A673 (cell line): ENCODE measurements at places on chromosomes 7 and 10.

DNA sequence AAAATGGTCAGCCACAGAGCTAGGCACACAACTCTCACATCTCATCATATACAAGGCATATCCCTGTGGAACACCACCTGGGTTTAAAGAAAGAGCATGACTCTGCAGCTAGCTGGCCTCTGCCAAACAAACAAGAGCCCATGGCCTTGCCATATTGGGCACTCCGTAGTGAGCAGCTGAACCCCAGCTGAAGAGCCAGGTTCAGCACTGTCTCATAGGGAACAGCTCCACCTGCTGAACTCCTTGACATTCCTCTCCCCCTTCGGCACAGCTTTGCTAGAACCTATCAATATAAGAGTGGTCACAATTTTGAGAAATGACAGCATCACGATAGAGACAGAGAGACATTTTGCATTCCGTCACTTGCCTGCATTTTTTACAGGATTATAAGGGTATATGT, 20.0 kb downstream of the SORCS1 start:
- DNase-seq: peak; percentile 30

GRCh38 chr10:6053816-6054631, 8.1 kb downstream of the IL2RA start:
- DNase-seq: no peak

DNA sequence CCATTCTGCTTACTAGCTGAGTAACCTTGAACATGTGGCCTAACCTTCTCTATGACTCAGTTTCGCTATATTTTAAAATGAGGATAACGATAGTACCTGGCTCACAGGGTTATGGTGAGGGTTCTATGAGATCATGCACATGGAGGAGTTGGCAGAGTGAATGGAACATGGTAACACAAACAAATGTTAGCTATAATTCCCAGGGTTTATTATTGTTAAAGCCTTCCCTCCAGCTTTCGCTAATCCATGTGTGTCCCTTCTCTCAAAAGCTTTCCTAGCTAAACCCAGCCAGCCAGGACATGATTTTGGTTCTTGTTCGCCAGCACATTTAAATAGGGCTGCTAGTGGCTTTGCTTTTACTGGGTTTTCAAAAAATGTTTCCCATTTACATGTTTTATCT, 361.0 kb upstream of the NFE2L3 start:
- DNase-seq: no peak

- no peak for DNase-seq
These were observed 22.4 kb downstream of the NKX6-2 start for GRCh38 chr10:132763545-132763944.

GRCh38 chr10:99912041-99912440, 97.7 kb downstream of the DNMBP start:
- DNase-seq: no peak

- DNase-seq: no peak
These were observed 461.9 kb downstream of the SORCS3 start for GRCh38 chr10:105102977-105103376.

- no peak for DNase-seq
These were observed 1.3 kb upstream of the HIP1 start for GRCh38 chr7:75739796-75740672.

DNA sequence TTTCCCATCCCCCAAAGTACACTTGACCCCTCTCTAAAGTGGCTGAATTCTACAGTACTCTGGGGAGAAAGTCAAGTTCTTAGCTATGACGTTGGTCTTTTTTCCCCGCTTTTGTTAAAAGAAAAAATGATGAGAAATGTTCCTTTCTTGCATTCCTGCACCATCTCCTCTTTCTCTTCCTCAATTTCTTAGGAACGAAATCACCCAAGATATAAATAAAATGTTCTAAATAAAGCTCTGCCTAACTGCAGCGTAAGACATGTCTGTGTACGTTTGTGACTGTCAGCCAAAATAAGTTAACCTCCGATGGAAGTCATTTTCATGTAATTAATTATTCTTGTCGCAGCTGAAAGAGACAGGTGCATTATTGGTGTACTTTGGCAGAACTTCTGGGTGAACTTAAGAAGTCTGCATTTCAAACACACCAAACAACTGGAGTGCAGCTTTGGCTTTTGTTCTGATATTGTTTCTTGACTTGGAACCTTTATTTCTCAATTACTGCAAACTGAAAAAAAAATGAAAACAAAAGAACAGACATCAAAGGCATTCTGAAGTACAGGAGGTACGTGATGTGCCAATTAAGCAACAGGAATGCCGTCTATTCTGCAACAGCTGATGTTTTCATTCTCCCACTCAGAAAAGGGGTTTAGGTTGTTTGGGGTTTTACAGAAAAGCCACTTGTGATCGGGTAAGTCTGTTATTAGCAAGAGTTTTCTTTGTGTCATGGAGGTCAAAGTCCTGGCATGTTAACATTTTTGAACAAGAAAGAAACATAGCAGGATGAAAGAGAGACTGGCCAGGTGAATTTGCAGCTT, 82.4 kb upstream of the SDK1 start:
- DNase-seq: no peak

GRCh38 chr10:61410353-61411070, 42.7 kb downstream of the TMEM26 start:
- no peak for DNase-seq

GRCh38 chr10:126448091-126448490, 59.8 kb upstream of the ADAM12 start:
- DNase-seq: no peak

- no peak for DNase-seq
These were observed 115.1 kb downstream of the PARD3 start for GRCh38 chr10:34699904-34700517.

DNA sequence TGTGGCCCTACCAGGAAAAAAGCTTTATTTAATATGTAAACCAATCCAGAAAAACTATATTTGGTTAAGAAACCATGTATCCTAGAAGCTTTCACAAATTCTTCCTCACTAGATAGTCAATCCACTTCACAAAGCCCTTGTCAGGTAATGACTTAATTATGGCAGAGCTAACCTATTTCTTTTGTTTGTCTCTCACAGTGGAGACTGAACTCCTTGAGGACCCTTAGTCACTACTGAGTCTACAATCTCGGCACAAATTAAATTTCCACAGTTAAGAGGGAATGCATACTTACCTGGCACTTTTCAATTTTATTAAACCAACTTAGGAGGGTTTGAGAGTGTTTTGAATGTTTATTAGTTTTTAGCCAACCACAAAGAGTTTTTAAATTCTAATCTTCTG, 23.0 kb downstream of the WAPL start:
- DNase-seq: no peak

- DNase-seq: no peak
These were observed 98.3 kb upstream of the ARHGAP21 start for GRCh38 chr10:24821986-24822385.

DNA sequence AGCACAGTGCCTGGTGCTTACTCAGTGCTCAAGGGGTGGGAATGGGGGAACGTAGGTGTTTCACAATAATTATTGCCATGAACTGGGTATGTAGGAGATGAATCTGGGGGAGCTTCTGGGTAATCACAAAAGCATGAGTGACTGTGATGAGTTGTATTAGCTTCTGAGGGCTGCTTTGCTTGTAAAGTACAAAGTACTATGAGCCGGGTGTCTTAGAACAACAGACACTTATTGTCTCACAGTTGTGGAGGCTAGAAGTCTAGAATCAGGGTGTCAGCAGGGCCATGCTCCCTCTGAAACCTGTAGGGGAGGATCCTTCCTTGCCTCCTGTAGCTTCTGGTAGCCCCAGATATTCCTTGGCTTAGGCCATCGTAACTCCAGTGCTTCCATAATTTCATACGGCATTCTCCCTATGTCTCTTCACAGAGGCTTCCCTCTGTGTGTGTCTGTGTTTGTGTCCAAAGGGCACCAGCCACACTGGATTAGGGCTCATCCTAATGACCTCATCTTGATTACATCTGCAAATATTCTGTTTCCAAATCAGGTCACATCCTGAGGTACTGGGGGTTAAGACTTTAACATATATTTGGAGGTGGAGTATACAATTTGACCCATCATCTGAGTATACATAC, 84.8 kb upstream of the AGBL3 start:
- no peak for DNase-seq

GRCh38 chr10:25758041-25758457, 176.0 kb upstream of the MYO3A start:
- DNase-seq: peak; percentile 83

DNA sequence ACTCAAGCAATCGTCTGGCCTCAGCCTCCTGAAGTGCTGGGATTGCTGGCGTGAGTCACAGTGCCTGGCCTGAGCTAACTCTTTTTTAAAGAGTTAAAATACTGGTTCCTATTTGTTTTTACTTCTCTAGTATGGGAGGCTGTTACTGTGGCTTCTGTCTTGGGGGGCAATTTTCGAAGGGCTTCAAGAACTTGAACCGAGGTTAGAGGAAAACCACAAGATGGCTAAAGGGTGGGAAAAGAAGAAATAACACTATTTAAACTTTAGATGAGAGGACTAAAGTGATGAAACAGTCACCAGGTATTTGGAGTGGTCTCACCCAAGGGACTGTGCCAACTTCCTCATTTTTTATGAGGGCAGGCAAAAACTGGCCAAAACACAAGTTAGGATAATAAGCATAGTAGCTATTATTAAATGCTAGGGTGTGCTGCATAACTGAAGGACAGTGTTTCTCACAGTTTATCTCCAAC, 17.8 kb downstream of the MET start:
- DNase-seq: no peak

- no peak for DNase-seq
These were observed 534.3 kb downstream of the PARD3 start for GRCh38 chr10:34280599-34281374.

DNA sequence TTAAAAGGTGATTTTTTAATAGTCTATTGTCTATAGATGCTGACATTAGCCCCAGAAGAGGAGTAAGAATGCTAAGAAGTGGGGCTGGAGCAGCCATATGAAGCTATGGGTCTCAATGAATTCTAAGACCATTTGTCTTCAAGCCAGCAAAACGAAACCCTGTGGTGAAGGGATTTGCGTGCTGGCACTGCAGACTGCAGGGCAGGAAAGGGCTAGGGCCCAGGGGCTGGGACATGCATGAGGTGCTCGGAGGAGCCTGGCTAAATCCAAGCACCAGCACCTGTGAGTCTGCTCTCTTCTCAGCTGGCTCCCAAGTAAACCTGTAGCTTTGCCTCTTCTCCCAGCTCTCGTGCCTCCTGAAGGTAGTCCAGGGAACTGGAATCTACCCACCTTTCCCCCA, 1.3 kb upstream of the NDST2 start:
- peak; percentile 33 for DNase-seq

DNA sequence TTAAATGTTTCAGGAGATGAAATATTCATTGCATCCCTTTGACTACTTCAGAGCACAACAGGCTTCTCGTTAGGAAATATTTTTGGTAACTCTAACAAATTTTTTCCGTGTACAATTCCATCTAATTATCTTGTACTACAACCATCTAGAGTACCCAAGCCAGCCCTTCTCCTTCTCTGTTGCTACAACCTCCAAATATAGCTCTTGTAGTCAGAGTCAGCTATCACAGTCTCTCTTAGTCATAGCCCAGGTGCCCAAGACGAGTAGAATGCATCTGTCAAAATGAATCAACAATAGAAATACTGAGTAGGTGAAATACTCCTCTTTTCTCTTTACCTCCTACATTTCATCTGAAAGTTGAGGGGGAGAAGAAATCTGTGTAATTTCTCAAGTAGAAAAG, 74.0 kb downstream of the INHBA start:
- DNase-seq: no peak

- peak; percentile 63 for DNase-seq
These were observed 3.9 kb upstream of the NRF1 start for GRCh38 chr7:129607471-129608120.

DNA sequence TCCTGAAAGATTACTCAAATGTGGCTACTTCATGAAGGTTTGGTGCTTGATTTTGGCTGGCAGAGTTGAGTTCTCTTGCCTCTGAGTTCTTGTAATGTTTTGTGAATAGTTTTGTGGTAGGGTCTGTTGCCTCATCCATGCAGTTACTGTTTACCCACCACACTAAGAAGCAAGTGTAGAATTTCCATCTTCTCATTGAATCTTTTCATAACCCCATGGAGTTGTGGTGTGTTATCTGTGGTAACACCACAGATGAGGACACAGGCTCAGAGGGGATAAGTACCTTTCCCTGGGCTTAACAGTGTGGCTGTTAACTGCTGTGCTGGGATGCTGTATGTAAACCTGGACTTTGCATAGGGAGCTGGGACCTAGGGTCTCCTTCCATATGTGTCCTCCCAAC, 186.3 kb downstream of the CAMK1D start:
- no peak for DNase-seq

DNA sequence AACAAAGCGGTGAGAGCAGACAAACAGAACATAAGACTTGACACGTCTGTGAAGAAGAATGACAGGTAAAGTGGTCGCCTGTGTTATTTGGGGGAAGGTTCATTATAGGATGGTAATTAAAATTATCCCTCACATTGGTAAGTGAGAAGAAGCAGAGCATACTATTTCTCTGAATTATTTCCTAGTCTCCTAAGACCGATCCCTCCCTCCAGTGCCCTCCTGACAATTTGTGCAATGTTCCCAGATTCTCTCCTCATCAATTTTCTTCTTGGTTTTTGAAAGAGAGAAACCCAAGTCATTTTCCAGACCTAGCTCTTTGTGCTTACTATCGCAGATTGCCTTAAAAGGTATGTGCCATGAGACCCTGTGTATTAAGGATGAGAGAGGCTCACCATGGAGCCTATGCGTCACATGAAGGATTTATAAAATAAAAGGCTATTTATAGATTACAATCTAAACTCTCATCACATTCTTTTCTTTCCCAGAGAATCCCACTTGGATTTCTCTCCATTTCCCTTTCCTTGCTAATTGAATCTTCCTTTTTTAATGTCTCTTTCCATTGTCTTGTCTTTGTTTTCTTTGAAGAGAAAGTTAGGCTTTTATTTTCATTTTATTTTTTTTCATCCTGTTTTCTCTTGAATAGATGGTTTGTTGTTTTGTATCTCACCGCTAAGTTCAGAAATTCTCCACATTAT, 112.0 kb downstream of the PPP1R3A start:
- no peak for DNase-seq

GRCh38 chr7:1403638-1404459, 55.4 kb downstream of the MICALL2 start:
- DNase-seq: peak; percentile 90

DNA sequence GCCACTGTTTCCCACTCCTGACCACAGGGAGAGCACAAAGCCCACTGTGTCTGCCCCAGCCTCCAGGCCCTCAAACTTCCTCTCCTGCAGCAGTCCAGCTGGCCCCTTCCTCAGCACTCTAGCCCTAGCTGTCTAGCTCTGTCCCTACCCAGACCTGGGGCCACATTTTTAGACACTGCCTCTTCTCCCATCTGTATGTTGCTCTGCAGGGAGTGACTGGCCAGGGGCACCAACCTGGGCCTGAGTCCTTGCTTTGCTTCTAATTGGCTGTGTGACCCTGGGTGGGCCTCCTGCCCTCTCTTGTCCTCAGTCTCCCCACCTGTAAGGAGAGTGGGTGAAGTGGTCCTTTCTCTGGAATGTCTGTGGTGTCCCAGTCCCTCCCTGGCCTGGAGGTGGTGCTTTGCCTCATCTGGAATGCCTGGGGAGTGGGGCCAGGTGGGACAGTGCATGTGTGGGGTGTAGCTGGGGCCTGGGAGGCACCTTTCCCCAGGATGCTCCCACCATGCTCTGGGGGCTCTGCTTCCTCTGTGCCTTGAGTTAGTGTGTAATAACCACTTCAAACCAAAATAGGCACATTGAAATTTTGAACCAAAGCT, 25.1 kb downstream of the AQP1 start:
- no peak for DNase-seq

GRCh38 chr7:115352375-115352774, 430.5 kb downstream of the MDFIC start:
- DNase-seq: peak; percentile 6

- peak; percentile 31 for DNase-seq
These were observed 299.9 kb downstream of the ABCA13 start for GRCh38 chr7:48471196-48471595.

GRCh38 chr7:22944022-22944421, 69.9 kb downstream of the HYCC1 start:
- DNase-seq: no peak

GRCh38 chr10:120103738-120104560, 211.4 kb downstream of the SEC23IP start:
- DNase-seq: no peak
